ENCODE measurements at places on chromosomes 7 and 10.
A peak's percentile ranks its signal among the peaks of the same experiment; 100 is the strongest.

GRCh38 chr7:133512560-133512959 lies 259.7 kb downstream of the EXOC4 start:
- no peak for DNase-seq

DNA sequence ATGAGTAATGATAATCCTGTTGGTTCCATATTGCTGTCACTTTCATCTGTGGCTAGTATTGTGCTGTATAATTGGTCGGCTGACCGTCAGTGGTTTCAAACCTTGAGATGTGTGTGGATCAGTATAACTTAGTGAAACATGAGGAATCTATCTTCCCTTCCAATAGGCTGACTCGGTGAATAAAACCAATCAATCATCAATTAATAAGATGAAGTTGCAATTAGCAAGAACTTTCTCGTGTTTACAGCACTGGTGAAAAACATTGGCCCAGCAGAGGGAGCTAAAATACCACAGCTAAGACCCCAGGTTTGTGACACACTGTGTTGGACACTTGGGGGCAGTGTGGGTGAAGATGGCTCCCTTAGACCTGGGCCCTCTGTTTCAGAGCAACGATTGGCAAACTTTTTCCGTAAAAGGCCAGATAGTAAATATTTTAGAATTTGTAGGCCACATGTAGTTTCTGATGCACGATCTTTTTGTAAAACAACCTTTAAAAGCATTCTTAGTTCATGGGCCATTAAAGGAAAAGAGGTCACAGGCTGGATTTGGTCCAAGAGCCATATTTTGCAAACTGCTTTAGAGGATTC lies 47.8 kb downstream of the STRA8 start:
- DNase-seq, result peak; percentile 56

- no peak for DNase-seq
These were observed 89.2 kb upstream of the INHBA start for GRCh38 chr7:41792120-41792519.

DNA sequence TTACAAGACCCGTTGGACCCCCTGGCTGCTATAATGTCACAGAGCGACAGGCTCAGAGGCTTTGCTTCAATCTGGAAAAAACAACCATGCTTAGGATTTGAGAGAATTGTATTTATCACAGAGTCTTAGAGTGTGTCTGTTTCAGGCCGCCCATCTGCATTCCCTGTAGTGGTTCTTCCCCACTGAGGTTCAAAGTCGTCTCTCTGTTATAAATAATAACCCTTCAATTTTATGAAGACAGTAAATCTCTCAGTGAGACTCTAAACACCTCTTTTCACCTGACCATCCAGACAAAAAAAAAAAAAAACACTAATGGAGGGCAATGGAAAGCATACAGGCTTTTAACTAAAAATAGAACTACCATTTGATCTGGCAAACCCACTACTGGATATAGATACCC lies 565.4 kb upstream of the AUTS2 start:
- DNase-seq, result no peak

- DNase-seq, result no peak
These were observed 179.4 kb downstream of the CNTNAP2 start for GRCh38 chr7:146296028-146296427.

GRCh38 chr10:30812018-30812851 lies 182.7 kb upstream of the LYZL2 start:
- DNase-seq, result no peak

DNA sequence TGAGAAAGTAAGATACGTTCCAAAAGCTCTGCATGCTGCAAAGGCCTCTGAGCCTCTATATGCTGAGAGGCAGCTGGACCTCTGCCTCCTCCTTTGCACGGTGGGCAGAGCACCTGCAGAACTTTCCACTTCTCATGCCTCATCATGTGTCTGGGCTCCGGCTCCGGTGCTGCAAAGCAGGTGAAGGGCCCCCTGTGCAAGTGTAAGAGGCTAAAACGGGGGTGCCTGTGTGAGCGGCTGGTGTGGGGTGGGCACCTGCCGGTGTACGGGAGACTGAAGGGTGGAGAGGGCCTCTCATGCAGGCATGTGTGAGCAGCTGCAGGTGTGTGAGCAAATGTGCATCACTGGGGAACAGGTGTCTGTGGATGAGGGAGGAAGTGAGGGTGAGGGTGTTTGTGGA lies 121.0 kb downstream of the KCNMA1 start:
- no peak for DNase-seq

DNA sequence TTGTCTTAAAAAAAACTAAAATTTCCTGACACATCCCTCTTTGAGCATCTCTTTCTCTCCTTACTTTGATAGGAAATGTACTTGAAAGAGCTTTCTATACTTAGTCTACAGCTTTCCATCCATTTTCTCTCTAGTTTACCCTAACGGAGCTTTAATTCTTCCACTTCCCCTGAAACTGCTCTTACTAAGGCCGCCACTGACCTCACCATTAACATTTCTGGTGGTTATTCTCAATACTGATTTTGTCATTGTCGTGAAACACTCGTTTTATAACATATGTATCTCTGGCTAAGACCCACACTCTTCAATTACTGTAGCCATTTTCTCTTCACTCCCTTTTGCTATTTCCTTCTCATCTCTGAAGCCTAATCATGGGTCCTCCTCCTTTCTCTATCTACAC lies 262.0 kb upstream of the FERD3L start:
- no peak for DNase-seq

- DNase-seq, result peak; percentile 88
These were observed 175.1 kb downstream of the SEPTIN7 start for GRCh38 chr7:35975851-35976454.

GRCh38 chr10:123583639-123584418 lies 82.3 kb upstream of the GPR26 start:
- DNase-seq, result peak; percentile 27

- no peak for DNase-seq
These were observed 30.1 kb downstream of the JCAD start for GRCh38 chr10:30029164-30029871.

GRCh38 chr10:128115356-128115755 lies 10.9 kb downstream of the MKI67 start:
- no peak for DNase-seq

- DNase-seq, result no peak
These were observed 631 bp downstream of the HPS6 start for GRCh38 chr10:102065561-102066398.

- DNase-seq, result no peak
These were observed 141.1 kb upstream of the AGR3 start for GRCh38 chr7:17022920-17023319.

- DNase-seq, result no peak
These were observed at the start of gene HABP2 for GRCh38 chr10:113552701-113553100. HABP2 (plus strand) TSS chr10:113553053; CDS start chr10:113553122, 69 bp downstream.

- peak; percentile 43 for DNase-seq
These were observed 12.7 kb downstream of the SLC29A3 start for GRCh38 chr10:71331736-71332135.

DNA sequence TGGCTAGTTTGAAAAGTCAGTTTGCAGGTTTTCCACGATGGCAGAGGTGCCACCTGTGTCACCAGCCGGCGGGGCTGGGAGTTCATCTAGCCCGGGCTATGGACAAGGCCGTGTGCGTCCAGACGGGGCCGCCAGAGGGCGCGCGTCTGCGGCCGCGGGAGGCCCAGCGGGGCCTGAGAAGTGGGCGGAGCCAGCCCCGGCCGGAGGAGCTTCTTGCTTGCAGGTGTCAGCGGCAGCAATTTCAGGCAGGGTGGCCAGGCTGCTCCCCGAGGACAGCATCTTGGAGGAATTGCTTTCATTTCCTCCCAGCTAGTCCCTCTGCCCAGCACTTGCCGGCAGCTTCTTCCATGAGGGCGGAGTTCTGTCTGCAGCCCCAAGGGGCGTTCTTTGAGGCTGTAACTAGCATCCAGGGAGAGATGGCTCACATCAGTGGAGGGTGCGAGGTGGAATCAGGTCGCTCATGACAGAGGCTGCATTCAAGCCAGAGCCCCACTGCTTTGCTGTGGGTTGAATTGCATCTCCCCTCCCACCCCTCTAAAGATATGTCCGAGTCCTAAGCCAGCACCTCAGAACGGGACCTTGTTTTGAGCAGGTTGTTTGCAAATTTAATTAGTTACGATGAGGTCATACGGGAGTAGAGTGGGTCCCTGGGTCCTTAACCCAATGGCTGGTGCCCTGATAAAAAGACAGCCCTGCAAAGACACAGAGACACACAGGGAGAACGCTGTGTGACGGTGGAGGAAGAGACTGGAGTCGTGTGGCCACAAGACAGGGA lies 85.9 kb upstream of the MKI67 start:
- peak; percentile 8 for DNase-seq

DNA sequence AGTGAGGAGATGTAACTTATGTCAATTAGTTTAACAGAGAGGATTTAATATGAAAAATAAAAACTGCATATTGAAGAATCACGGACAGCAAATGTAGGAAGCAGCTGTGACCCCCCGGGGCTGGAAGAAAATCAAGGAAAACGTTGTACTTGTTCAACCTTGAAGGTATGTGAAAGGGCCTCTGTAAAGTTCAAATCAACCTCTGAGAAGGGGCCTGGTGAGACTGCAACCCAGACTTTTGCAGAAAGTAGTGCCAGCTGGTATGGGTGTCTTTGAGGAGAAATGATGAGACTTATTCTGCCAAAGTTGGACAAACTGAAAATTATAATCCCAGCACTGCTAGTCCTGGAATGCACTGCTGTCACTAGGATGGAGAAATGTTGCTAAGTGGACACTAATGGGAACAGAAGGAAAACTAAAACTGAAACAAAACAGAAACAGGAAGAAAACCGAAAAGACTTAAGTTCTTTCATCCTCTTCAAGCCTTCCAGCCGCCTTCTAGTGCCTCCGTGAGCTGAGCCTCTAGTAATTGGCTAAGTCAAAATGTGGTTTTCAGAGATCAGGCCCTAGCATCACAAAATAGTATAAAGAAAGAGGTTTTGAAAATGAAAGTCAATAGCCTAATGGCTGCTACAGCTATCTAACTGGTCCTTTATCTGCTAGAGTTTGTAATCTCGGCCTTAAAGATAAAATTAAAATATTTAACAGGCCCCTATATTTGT lies 253.7 kb upstream of the SORCS1 start:
- no peak for DNase-seq

GRCh38 chr7:128934361-128935341 lies 3.1 kb upstream of the IRF5 start:
- no peak for DNase-seq

DNA sequence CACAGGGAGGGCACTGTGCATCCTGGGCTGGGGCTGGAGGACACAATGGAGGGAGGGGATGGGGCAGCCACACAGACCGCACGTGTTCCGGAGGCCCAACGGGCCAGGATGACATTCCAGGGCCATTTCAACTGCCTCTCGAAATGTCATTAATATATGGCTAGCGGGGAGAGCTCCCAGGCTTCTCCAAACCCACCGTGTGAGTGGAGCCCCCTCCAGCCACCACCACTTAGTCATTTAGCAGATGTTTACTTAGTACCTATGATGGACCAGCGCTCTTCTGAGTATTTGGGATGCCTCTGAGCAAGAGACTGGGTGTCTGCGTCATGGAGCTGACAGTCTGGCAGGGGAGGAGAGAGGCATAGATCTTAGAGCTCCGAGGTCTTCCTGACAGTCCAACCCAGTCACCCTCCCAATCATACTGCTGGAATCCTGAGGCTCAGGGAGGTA lies 107.3 kb downstream of the ZMIZ1 start:
- no peak for DNase-seq

DNA sequence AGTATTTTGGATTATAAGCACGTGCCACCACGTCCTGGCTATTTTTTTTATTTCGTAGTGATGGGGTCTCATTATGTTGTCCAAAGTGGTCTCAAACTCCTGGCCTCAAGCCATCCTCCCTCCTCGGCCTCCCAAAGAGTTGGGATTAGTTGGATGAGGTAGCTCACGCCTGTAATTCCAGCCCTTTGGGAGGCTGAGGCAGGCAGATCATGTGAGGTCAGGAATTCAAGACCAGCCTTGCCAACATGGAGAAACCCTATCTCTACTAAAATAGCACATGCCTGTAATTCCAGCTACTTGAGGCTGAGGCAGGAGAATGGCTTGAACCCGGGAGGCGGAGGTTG lies 21.8 kb upstream of the YWHAG start:
- no peak for DNase-seq

DNA sequence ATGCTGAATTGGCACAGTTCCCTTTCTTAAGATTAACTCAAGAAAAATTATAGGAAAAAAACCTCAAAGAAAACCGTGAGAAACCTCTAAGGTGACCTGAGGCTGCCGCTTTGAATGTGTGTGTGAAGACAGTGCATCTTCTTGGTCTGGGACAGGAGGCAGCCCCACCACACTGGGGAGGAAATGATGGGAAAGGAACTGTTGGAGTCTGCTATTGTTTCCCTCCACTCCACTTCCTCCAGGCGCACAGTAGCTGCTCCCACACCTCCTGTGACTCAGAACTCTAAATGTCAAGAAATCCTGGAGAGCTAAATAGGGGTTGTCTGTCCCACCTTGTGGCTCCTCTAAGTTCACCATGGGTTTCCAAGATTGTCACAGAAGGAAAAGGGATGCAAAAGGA lies 179.4 kb downstream of the PDE1C start:
- DNase-seq, result no peak

DNA sequence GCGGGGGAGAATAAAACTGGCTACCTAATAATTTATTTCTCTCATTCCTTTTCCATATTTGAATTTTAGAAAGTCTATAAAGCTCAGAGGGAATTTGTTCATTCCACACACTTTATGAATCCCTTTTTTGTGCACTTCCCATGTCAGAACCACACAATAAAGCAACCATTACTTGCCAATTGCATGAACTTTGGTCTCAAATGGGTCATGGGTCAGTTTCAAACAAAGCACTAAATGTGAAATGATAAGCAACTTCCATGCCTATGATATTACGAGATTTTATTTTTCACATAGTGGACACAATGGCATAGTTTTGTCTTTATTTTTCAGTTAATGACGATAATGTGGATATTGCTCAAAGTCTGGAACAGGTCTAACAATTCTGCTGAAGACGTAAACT lies 18.6 kb upstream of the RELN start:
- no peak for DNase-seq

DNA sequence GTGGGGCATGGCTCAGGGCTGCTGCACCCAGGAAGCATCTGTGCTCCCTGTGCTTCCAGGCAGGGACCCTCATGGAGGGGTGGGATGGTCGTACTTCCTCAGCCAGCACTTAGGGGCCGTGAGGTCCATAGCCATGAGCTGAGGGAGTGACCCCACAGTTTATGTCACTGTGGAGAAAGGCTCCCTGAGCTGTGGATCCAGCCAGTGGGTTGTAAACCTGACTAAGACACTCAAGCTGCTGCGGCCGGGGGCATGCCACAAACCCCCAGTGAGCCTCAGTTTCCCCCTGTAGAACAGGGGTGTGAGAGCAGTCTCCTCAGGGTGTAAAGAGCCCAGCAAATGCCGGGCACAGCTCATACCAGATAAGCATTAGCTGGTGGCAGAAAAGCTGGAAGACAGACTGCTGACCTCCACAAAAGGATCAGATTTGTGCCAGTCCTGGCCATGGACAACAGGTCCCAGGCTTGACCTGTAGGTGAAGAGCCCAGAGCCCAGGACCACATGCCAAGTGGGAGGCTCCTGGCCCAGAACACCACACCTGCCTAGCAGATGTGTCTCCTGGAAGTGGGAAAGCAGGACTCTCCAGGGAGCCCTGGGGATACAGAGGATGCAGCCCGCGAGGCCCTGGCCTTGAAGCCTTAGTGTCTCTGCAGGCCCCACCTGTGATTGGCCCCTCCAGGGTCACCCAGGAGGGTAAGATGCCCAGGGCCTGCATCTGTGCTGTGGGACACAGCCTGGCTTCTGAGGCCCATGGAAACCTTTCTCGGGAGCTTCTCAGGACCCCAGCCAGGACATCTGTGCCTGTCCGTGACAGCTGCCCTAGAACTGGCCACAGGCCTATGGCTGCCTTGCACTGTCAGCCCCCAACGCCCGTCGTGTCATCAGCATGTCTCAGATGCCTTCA lies 78.1 kb upstream of the RET start:
- no peak for DNase-seq
